ENCODE measurements at places on chromosomes 11 and 22.

- no peak for DNase-seq
Measured at GRCh38 chr11:72405009-72405408, 29.3 kb downstream of the CLPB start.

GRCh38 chr22:27748349-27748748 lies 53.2 kb downstream of the MN1 start:
- no peak for DNase-seq

- DNase-seq: no peak
Measured at GRCh38 chr11:134072844-134073243, 4.0 kb downstream of the JAM3 start.

DNA sequence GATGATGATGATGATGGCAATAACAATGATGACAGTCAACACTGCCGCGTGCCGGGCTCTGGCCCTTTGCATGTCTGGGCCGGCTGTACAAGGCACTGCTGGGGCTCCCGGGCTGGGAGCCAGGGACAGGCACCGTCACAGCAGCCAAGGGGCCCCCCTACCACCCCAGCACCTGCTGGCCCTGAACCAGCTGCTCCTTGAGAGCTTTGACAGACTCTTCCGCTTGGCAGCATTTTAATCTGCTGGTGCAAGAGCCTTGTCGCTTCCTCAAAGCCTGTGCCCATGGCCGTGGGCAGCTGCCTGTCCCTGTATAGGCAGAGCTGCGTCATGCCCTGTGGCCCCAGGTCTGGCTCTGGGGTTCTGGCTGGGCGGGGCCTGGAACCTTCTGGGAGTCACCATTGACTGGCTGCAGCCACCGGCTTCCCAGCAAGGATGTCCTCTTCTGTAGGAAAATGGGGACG lies 12.9 kb upstream of the MUC6 start:
- DNase-seq: no peak

- DNase-seq: no peak
Measured at GRCh38 chr11:134560566-134561330, 148.7 kb upstream of the B3GAT1 start.

DNA sequence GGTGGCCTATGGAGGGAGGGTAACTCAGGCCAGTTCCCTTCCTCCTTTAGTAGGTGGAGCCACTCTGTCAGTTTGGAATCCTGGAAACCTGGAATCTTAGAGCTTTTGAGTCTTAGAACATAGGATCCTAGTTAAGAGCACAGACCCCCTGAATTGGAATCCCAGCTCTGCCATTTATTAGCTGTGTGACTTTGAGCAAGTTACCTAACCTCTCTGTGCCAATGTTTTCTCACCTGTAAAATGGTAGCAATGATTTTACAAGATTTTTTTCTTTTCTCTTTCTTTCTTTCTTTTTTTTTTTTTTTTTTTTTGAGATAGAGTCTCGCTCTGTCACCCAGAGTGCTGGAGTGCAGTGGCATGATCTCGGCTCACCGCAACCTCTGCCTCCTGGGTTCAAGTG lies 17.1 kb upstream of the CACNA1I start:
- DNase-seq: no peak

- DNase-seq: no peak
Measured at GRCh38 chr11:81899156-81899555, 834.5 kb downstream of the FAM181B start.

DNA sequence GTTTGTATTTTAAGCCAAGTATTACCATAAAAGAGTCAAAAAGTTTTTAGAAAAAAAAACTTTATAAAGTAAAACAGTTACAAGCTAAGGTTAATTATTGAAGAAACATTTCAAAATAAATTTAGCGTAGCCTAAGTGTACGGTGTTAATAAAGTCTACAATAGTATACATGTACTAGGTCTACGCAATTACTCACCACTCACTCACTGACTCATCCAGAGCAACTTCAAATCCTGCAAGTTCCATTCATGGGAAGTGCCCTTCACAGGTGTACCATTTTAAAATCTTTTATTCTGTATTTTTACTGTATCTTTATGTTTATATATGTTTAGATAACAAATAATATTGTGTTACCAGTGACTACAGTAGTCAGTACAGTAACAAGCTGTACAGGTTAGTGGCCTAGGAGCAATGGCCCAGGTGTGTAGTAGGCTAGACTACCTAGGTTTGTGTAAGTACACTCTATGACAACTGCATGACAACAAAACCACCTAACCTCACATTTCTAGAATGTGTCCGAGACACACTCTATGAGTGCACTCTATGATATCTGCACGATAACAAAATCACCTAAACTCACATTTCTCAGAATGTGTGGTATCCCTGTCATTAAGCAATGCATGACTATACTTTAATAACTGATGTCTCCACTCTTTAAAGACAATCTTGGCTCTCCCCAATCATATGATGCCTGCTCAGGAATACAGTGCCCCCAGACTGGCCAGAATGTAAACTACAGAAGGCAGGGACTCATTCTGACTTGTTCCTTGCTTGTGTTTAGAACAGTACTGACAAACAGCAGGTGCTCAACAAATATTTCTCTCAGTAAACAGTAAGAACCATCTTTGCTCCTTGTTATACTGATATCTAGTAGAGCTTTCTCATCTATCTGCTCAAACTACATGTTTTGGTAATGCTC lies 21.2 kb downstream of the KMT5B start:
- DNase-seq: no peak

DNA sequence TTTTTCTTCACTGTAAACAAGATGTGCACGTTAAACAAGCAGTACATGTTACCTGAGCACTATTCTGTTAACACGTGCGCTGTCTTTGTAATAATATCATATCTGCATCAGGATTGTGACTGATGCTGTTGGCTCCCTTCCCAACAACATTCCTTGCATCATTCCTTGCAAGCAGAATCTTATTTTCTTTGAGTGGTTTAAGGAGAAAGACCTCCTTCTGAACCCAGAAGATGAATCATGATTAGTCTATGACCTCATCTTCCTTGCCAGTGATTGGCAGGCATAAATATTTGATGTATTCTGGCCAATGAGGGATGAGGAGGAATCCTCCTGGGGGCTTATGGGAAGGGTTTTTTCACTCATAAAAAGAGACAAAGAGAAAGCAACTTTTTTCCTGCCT lies 46.2 kb downstream of the C11orf71 start:
- no peak for DNase-seq

GRCh38 chr11:65204143-65204542 lies 22.4 kb downstream of the CAPN1 start:
- DNase-seq: no peak
